ENCODE measurements at places on chromosomes 5 and 9.

DNA sequence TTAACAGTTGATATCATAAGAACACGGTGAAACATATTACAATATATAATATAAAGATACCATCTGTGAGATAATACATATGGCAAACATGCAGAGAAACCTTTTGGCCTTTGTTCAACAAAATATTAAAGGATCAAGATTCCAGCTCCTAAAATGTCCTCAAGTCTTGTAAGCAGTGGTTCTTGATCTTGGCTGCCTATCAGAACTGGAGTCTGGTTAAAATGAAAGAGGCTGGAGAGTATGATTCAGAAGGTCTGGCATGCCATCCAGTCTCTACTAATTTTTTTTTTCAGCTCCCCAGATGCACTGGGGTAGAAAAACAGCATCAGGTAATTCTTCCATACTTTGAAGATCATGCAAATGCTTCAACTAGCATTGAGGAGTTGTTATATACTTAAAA is 83.2 kb downstream of the TNC start:
- DNase-seq: peak; percentile 21

- DNase-seq: no peak
Measured at GRCh38 chr5:110321117-110321516, 405.4 kb downstream of the TMEM232 start.

- DNase-seq: no peak
Measured at GRCh38 chr9:27784847-27785713, 211.8 kb upstream of the C9orf72 start.

DNA sequence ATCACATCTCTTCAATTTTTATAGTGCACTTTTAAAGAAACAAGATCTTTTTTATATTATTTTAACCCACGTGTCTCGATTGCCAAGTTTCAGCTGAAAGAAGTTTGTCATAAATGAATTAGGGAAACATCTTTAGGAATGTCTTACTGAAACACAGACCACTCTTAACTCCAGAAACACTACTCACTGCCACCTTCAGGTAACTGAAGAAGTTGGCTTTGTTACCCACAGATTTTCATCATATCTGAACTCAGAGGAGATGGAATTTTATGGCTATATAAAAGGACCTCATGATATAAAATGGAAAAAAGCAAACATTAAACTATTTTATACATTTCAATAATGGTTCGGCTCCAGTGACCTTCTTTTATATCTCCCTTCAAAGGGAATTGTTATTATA is 158.0 kb downstream of the SEMA5A start:
- DNase-seq: no peak

GRCh38 chr9:109149089-109149488 is 18.0 kb downstream of the FRRS1L start:
- no peak for DNase-seq

- no peak for DNase-seq
Measured at GRCh38 chr9:69981686-69982445, 61.8 kb upstream of the MAMDC2 start.

GRCh38 chr5:55021821-55022220 is 2.2 kb upstream of the GZMK start:
- DNase-seq: no peak

GRCh38 chr9:117434566-117434965 is 19.7 kb upstream of the ASTN2 start:
- peak; percentile 92 for DNase-seq

- no peak for DNase-seq
Measured at GRCh38 chr5:90519081-90519480, 10.3 kb downstream of the LYSMD3 start.

DNA sequence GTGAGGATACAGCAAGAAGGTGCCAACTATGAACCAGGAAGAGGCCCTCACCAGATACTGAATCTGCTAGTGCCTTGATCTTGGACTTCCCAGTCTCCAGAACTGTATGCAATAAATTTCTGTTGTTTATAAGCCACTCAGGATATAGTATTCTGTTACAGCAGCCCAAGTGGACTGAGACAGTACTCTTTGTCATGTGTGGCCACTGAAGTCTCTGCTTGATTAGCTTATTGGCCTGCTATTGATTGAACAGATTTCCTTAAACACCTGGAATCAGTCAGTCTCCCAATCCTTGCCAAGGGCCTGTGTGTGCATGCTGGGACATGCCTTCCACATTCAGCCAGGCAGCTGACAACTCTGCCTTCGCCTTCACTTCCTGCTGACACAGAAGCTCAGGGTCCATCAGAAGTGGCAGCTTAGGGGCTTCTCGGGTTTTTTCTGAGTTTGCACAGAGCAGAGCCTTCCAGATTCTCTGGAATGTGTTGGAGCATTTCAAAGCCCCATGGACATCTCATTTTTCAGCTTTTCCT is 13.7 kb upstream of the ROR2 start:
- no peak for DNase-seq

DNA sequence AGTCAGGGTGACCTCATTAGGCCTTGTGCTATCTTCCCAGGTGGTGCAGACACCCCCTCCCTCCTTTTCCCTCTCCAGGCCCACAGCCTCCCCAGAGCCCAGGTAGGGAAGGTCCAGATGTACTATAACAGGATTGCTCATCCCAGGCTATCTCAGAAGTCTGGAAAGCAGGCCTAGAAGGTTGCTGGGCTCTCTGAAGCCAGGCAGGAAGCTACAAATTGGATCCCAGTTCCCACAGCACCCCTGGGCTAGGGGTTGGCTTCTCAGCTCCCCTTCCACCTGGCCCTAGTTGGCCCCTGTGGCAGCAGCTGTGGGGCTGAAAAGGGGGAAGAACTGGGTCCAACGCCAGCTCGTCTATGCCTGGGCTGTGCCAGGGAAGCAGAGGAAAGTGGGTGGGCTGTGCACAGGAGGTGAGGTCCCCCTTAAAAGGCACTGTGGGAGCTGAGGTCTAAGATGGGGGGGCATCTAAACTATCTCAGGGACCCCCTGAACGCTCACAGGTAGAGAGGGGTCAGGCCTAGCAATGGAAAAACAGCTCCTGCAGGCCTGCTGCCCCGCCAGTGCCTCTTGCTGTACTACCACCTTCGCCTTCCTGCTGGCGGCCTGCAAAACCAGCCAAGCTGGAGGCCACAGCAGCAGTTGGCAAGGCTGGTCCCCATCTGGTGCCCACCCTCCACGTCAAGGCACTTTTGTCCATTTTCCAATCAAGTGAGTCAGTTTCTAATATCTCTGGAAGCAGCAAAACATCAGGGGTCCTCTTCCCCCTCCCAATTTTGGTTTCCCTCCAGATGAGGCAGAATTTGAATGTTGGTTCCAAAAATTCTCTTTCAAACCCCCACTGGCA is 13.3 kb upstream of the PSMD5 start:
- no peak for DNase-seq

DNA sequence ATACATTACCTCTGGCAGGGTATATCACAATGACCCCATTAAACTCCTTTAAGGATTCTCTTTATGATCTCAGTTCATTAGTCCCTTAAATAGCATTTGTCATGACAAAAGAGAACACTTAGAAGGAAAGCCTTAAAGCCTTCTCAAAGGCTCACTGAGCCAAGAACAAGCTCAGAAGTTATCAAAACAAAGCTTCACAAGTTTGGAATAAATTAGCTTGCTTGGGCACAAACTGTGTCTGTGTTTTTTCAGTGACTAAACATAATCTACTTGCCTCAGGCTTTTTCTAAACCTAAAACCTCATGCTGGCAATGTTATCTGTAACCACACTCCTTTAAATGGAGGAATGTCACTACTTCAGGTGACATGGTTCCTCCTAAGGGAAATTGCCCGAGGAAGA is 1114.9 kb upstream of the C9orf72 start:
- no peak for DNase-seq

- DNase-seq: peak; percentile 54
Measured at GRCh38 chr9:95494022-95494415, 22.8 kb downstream of the PTCH1 start.

- no peak for DNase-seq
Measured at GRCh38 chr5:82802954-82803353, 274.2 kb downstream of the TMEM167A start.

DNA sequence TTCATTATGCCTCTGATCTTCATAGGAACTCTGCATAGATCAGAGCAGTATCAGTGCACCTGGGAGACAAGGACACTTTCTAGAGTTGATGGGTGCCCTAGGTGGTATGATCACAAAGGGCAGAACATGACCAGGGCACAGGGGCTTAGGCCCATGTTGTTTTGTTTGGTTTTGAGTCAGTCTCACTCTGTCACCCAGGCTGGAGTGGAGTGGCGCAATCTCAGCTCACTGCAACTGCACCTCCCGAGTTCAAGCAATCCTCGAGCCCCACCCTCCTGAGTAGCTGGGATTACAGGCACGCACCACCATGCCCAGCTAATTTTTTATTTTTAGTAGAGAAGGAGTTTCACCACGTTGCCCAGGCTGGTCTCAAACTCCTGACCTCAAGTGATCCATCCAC is 17.6 kb downstream of the ALDH7A1 start:
- no peak for DNase-seq

DNA sequence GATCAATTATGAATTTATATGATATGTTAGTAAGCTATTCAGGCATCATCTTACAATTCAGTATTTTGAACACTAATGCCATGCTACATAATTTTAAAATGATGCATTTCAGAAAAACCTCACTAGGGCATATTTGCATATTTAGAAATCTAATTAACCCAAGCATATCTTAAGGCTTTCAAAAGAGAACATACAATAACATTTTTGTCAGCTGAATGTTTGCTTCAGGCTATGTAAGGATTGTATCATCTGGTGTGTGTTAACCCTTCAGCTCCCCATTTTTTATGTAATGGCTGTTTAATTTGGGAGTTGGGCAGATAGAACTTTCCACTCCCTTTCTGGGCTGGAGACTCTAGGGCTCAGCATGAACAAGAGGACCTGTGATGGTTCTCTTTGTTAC is 299.1 kb upstream of the EFNA5 start:
- DNase-seq: no peak

DNA sequence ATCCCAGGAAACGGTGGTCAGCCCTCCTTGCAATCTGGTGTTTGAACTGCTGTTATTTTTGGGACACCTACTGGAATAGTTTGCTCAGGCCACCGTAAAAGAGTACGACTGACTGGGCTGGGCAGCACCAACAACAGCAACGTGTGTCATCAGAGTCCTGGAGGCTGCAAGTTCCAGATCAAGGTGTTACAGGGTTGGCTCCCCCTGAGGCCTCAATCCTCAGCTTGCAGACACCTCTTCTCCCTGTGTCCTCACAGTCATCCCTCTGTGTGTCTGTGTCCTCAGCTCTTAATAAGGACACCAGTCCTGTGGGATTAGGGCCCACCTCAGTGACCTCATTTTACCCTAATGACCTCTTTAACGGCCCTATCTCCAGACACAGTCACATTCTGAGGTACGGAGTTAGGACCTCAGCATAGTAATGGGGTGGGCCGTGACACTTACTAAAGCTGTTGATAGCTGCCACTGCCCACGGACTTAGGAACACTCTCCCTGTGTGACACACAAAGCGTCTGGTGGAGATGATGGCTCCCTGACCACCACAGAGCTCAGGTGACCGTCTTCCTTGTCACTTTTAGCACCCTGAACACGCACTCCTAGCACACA is 16.8 kb downstream of the GLT6D1 start:
- DNase-seq: no peak

DNA sequence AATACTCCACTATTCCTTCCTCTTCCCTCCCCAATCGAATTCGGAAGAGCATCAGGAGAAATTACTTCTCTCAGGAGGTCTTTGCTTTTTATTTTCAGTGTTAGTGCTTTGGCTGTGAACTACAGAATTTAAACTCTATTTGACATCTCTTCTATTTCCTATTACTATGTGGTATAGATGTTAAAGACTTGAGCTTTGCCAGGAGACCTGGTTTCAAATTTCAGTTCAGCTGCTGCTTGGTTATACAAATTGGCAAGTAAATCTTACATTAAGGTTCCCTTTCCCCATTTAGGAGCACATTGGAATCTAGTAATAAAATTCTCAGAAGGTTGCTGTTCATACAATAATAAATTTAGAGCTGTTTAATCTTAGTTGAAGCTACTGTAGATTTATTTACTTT is 13.1 kb downstream of the UHRF2 start:
- no peak for DNase-seq

DNA sequence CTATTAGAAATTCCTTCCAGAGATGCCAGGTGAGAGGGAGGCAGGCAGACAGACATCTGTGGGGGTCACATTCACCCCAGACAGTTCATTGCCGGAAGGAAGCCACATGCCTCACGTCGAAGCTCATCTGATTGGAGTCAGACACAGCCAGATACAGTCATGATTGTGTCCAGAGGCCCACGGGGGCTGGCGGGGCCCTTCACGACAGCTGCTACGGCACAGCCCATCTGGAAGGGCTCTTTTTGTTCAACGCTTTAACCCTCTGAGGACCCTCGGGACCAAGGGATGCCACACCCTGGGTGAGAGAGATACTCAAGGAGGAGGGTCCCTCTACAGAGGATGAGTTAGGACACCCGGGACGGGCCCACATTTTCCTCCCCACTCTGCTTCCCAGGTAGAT is 31.9 kb upstream of the GABRP start:
- peak; percentile 15 for DNase-seq

GRCh38 chr5:58890701-58891085 is 307.8 kb downstream of the RAB3C start:
- no peak for DNase-seq

GRCh38 chr9:35923598-35923926 is 14.3 kb downstream of the SPAAR start:
- DNase-seq: no peak

DNA sequence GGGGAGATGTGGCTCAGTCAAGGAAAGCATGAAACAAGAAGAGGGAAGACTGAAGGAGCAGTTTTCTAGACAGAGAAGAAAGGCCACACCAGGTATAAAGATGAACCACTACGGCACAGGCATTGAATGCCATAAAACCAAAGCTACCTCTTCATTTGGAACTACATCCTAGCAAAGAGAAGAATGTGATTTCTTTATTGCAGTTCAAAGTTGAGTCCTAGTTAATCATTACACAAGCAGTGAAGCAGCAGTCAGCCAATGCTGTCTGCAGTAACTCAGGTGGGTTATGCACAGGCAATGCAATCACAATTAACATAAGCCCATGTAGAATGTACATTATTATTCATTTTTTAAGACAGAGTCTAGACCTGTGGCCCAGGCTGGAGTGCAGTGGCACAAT is 21.7 kb upstream of the PCAT7 start:
- DNase-seq: no peak

GRCh38 chr5:8600843-8601242 is 731.9 kb downstream of the MTRR start:
- no peak for DNase-seq

- no peak for DNase-seq
Measured at GRCh38 chr9:121253162-121253561, 14.8 kb upstream of the GSN start.

DNA sequence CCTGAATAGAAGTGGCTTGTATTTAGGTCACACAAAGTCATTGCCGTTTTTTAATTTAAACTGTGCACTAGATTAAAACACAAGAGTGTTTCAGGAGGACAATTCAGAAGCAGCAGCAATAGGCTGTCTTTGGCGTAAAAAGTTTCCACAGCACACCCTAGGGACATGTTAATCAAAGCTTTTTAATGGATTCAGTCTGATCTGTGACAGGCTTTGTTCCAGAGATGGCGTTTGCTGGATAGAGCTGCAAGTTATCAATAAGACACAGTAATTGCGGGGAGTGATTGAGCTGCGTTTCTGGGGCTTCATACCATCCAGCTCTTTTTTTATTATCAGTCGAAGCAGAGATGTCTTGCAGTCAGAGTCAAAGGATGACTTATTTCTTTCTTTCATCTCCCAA is 300.3 kb downstream of the ZNF608 start:
- no peak for DNase-seq

Measured in DMS79 treated with DMSO at 0.1 percent for 48 hours (cell line).